ENCODE measurements at places on chromosomes 12 and 14.
A peak's percentile ranks its signal among the peaks of the same experiment; 100 is the strongest.

DNA sequence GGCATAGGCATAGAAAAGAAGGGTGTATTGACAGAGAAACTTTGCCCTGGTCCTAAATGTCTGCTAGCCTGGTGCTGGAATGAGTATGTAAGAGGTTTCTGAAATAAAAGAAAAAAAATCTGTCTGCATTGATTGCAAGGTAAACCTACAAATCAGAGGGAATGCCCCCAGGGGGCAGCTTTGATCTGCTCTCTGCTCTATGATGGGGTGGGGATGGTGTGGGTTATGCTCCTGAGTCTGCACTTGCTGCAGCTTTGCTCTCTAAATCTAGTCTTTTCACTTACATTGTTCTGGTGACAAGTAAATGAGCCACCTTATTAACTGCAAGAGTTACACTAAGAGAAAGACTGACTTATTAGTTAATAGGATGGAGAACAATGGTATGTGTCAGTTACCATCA, 468.4 kb upstream of the STXBP6 start:
- no peak for DNase-seq

DNA sequence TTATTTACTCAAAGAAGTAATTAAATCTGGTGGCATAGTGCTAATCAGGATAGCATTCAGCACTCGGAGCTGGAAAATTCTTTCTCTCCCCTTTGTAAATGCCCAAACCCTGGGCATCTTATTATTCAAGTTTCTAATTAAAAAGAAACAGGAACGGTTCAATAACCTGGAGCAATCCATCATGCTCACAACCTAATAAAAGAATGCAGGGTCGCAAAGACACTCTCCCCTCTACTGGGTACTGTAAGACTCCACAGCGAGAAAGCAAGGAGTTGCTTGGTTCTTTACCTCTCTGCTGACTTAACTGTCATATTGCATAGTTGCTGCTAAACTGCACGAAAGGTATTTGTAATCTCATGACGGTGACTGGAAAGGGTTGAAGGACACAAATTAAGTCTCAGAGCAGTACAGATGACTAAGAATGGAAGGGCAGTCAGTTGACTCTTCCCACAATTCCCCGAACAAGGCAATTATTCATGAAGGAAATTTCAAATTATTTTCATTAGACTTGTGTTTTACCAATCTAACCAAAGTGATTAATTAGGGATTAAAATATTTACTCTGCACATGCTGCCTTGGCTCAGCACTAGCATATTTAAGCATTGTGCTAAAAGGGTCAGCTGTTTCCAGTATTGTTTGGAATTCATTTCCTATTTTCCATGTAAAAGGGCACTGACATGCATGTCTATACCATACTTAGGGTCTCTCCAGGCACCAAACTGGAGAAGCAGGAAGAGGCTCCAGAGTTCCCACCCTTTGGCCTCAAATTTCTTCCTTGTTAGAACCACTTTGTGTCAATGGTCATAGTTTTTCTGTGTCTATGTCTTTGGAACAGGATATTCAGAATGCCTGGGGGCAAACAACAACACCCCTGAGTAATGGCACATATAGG, 182.2 kb downstream of the EXOC5 start:
- no peak for DNase-seq

DNA sequence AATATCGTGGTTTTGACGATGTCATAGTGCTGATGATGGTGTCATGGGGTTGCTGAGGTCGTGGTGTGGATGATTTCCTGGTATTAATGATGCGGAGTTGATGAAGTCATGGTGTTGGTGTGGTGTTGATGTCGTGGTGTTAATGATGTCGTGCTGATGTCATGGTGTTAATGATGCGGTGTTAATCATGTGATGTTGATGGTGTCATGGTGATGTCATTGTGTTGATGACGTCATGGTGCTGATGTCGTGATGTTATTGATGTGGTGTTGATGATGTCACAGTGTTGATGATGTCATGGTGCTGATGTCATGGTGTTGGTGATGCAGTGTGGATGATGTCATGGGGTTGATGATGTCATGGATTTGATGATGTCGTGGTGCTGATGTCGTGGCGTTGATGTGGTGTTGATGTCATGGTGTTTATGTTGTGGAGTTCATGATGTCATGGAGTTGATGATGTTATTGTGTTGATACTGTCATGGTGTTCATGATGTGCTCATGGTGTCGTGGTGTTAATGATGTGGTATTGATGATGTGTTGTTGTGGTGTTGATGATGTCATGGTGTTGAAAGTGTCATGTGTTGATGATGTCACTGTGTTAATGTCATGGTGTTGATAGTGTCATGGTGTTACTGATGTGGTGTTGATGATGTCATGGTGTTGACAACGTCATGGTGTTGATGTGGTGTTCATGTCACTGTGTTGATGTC, 48.5 kb upstream of the RIMBP2 start:
- no peak for DNase-seq

GRCh38 chr14:67544590-67544989, 11.5 kb downstream of the PLEKHH1 start:
- DNase-seq, result no peak

DNA sequence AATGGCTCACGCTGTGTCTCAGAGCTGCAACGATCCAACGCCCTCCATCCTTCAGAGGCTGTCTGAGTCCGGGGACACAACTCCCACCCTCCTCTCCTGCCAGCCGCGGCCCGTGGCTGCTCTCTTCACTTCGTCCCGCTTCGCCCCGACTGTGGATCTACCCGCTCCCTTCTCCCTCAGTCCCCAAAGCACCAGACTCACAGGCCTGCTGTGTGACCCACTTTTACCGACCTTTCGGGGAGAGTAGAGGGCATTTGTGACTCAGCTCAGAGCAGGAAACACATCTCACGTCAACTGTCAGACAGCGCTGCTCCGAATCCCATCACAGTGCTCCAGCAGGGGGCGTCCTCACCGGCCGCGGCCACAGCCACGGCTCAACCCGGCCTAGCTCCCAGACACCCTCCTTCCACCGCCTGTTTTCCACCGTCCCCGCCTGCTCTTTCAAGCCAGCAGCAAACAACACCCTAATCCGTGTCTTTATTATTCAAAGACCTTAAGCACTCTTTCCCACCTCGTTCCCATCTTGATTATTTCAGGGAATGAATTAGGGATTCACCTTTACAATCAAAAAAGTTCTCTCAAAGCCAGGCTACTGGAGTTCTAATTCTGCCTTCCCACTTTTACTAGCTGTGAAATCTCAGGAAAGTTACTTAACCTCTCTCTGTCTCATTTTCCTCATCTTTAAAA, 5.0 kb upstream of the AQP2 start:
- DNase-seq, result peak; percentile 92

DNA sequence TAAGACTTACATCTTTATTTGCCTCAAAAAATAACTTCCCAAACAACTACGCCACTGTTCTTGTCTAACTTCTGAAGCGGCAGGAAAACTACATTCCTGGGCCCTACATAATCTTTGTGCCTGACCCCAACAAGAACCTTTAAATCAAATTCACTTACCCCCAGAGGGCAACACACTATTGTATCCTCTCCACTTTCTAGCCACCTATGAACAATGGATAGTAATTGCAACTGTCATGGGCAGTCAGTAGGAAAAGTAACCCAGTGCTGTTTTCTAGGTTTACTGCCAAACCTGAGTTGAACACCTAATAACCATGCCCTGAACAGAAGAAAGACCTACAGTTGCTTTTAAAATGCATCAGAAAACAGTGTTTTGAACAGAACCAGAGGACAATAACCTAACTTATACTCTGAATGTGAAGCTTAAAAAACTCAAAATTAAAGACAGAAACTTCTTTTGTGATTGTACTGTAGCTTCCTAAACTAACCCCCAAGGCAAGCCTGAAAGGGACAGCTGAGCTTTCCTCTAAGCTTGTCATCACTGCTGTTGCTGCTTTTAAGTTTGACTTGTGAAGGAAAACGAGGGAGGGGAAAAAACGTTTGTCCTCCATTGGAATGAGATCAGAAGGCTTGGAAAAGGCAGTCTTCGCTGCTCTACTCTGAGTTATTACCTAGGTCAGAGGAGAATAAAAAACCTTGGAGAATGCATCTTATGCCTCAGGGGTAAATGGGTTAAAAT, 195.7 kb downstream of the SOX5 start:
- DNase-seq, result no peak

GRCh38 chr12:45416126-45416525, 200.2 kb downstream of the ANO6 start:
- no peak for DNase-seq

- no peak for DNase-seq
These were observed 56.7 kb downstream of the MIPOL1 start for GRCh38 chr14:37254411-37254947.

GRCh38 chr14:94935706-94936300, 165.9 kb upstream of the GSC start:
- DNase-seq, result no peak

GRCh38 chr12:53194973-53195372, 12.1 kb downstream of the ITGB7 start:
- DNase-seq, result no peak

DNA sequence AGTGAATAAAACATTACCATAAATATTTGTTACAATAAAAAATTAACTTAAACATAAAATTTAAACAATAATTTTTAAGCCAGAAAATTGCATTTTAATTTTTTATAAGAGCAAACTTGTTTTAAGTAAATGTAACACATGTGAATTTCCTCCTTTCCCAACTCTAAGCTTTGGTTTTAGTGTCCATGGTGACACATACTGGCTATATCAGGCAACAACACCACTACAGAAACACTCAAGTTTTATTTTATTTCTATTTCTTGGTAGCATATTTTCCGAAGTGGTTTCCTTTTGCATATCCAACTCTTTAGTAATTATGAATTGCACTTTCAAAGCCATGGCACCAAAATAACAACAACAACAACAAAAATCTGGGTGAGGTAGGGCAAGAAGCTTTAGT, 2.2 kb downstream of the NELL2 start:
- no peak for DNase-seq

DNA sequence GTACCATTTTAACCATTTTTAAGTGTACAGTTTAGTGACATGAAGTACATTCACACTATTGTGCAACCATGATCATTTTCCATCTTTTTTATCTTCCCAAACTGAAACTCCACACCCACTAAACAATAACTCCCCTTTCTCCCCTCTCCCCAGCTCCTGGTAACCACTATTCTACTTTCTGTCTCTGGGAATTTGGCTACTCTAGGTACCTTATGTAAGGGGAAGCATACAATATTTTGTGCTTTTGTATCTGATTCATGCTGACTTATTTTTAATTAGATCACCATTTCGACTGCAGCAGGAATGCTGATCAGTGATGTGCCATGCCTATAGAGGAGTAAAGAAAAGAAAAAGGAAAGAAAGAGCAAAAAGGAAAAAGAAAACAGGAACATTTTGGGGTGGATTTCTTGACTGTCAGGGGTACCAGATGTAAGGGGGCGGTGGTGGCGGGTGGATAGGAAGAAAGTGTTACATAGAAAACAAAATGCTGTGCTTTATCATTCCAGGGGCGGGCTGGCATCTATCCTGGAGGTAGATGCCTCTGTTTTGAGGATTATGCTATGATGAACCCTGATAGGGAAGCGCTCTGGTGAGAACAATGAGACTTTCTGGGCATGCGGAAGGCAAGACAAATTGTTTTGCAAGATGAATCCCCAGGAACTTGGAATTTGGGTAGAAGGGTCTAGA, 45.2 kb upstream of the CTDSP2 start:
- no peak for DNase-seq

GRCh38 chr12:88433997-88434703, 146.1 kb downstream of the KITLG start:
- DNase-seq, result no peak

DNA sequence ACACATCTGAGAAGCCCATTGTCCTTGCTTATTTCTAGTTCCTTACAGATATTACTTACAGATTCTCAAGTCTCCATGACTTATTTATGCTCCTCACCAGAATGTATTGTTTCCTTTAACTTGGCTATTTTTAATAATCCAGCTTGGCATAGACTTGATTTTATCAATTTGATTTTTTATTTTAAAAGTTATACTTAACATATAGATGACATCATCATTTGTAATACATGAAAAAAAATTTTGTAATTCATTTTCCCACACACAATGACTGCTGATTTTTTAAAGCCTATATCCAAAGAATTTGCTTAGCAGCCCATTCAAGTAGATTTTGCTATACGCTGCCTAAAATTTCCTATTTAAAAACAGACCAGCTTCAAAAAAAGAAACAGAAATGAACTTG, 39.8 kb downstream of the PTPRR start:
- DNase-seq, result no peak

DNA sequence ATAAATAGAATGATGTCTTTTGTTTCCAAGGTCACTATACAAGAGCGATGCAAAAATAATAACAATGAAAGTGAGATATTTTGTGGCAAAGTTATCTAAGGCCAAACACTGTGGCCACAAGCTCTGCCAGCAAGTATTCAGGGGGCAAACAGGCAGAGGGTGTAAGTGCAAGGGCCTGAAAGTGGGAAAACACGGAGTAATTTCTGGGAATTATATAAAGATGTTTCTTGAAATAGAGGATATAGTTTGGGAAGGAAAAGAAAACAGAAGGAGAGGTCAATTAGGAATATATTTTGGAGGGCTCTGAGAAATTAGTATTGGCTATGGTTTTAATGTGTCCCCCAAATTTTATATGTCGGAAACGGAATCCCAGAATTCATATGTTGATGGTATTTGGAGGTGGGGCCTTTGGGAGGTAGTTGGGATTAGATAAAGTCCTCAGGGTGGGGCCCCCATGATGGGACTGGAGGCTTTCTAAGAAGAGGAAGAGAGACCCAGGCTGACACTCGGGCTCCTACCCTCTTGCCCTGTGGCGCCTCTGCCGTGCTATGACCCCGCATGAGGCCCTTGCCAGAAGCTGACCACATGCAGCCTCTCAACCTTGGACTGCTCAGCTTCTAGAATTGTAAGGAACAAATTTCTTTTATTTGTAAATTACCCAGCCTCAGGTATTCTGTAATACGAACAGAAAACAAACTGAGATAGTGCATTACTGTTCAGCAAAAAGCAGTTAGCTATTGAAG, 60.0 kb downstream of the LLPH start:
- DNase-seq, result no peak

GRCh38 chr14:59600211-59600945, 23.8 kb upstream of the CCDC175 start:
- no peak for DNase-seq

DNA sequence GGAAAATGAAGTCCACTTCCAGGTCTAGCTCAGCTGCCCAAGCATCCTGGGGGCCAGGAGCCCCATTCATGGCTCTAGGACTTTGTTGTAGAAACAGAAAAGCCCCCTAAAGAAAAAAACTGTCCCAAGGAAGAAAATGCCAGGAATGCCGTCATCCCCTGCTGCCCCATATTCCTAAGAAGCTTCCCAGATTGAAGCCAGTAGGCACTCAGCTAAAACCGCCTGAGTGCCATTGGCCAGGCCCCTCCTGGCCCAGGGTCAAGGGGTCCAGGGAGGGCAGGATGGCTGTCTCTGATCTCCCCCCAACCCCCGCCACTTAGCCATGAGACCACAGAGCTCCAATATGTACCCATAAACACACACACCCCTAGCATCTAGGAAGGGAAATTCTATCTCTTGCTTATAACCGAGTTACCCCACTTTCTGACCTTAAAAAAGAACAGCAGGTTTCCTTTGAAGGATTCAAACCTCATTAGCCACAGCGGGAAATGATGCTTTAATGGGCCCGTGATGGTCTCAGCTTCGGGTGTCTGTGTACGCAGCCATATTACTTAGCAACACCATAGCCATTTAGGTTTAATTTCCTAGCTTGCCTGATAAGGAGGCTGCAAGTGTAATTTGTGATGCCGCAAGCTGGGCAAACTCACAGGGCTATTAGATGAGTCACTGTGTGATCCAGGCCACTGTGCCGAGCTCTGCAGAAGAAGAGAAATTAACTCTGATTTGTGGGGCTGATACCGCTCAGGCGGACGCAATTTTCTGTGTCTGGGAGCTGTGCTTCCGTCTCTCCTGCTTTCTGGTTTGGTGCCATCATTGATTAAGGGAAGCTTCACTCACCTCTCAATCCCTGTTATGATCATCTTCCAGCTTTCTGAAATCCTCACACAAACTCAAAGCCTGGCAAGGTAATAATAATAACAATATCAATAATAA, 84.2 kb downstream of the GCH1 start:
- DNase-seq, result peak; percentile 57
